ENCODE measurements at places on chromosomes 11 and 22.

- no peak for DNase-seq
Measured at GRCh38 chr22:43320943-43321900, 21.9 kb downstream of the SCUBE1 start.

DNA sequence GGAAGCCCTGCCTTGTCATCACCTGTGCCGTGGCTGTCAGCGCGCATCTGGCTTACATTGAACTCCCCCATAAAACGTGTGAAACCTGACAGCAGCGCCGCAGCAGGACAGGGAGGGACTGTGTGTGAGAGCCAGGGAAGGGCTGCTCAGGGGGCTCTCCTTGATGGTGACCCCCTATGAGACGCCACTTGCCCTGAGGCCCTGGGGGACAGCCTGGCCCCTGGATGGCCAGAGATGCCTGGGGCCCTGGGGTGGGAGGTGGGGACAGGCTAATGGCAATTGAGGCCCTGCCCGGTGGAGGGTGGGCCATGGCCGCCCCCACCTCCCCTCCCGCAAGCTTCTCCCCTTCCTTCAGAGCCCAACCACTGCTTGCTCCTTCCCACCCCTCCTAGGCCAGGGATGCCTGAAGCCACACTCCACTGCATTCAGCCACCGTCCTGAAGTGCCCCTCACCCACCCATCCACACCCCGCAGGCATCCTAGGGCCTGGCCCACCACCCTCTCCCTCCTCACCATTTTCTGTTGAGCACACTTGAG, 35.3 kb upstream of the KCNQ1OT1 start:
- no peak for DNase-seq

DNA sequence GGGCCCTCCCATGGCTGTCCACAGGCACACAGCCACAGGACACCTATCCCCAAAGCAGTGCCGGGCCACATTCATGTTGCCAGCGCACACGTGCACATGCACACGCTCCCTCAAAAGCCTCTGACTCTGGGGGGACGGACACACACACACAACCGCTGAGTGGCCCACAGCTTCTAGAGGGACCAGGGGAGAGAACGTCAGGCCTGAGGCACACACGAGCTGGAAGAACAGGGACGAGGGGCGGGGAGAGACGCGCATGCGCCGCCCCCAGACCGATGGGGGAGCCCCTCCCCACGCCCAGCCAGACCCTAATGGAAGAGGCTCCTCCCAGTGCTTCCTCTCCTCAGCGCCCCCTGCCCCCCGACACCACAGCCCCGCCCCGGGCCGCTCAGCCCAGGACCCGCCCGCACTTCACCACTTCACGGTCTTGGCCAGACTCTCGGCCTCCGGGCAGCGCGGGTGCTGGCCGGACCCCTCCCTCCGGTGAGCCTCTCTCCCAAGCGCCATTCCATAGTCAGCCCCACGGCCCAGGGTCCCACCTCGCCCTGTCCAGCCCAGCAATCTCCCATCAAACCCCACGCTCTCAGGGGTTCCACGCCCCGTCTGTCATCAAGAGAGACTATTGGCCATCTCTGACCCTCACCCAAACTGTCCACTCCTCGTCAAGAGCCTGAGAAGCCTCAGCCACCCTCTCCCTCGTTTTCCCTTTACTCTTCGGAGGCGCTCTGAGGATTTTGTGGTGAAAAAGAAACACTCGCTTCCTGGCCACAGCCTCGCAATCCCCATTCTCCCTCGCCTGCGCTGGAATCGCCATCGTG, 11.7 kb downstream of the NRXN2 start:
- DNase-seq = no peak

GRCh38 chr11:19076744-19077589, 16.4 kb upstream of the MRGPRX2 start:
- peak; percentile 30 for DNase-seq

GRCh38 chr22:41816241-41816640, 15.8 kb downstream of the CCDC134 start:
- no peak for DNase-seq

GRCh38 chr11:88484873-88485621, 147.5 kb upstream of the CTSC start:
- peak; percentile 46 for DNase-seq

GRCh38 chr11:93143800-93144199, 54.0 kb downstream of the SLC36A4 start:
- no peak for DNase-seq

DNA sequence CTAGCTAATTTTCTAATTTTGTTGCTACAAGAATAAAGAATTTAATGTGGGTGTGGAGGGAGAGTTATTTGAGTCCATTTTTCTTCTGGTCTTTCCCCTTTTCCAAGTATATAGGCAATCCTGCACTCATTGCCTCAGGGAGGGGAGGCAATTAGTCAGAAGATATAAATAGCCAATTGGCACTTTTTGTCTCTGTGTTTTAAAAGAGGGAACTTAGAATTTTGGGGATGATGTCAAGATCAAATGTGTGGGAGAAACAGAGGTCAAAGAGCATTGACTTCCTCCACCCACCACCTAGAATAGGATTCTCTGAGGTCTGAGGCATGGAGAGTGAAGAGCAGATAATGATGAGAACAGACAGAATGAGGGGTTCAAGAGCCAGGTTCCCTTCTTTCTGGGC, 120.3 kb upstream of the ZC3H12C start:
- DNase-seq = no peak

GRCh38 chr22:20080445-20080775, 369 bp downstream of the DGCR8 start:
- no peak for DNase-seq

DNA sequence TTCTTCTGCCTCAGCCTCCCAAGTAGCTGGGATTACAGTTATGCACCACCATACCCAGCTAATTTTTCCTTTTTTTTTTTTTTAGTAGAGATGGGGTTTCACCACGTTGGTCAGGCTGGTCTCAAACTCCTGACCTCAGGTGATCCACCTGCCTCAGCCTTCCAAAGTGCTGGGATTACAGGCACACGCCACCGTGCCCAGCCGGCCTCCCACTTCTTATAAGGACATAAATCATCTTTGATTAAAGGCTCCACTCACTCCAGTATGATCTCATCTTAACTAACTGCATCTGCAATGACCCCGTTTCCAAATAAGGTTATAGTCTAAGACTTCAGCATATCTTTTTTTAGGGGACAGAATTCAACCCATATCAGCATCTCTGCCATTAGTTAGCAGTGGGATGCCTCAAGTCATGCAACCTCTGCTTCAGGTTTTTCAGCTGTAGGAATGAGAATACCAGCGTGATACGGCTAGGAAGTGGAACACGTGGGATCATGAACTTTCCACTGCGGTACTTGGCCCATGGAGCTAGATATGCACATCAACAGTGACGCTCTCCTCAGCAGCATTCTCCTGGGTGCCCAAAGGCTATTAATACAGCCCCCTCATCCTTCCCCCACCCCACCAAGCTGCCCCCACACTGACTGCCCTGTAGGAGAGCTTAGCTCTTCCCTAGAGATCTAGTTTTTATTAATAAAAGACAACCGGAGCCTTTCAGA, 41.4 kb downstream of the MCHR1 start:
- DNase-seq = no peak

- DNase-seq = no peak
Measured at GRCh38 chr22:32712644-32713355, 88.7 kb upstream of the TIMP3 start.

GRCh38 chr11:43582024-43582862, 98.3 kb upstream of the HSD17B12 start:
- DNase-seq = no peak

- DNase-seq = no peak
Measured at GRCh38 chr11:72736452-72737069, 15.6 kb downstream of the ARAP1 start.

DNA sequence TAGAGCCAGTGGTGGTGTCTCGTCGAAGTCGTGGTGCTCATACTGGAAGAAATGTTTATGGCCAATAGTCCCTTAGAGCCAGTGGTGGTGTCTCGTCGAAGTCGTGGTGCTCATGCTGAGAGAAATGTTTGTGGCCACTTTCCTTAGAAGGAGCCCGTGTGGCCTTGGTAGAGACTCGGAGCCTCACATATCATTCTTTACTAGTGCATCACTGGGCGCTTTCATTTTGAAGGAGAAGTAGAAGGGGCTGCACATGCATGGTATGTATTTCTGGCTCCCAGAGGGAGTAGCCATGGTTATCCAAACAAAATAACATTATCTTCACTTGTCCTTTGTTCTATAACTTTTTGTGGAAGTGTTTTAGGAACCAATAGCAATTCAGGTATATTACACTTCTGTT, 69.5 kb downstream of the JAM3 start:
- no peak for DNase-seq

DNA sequence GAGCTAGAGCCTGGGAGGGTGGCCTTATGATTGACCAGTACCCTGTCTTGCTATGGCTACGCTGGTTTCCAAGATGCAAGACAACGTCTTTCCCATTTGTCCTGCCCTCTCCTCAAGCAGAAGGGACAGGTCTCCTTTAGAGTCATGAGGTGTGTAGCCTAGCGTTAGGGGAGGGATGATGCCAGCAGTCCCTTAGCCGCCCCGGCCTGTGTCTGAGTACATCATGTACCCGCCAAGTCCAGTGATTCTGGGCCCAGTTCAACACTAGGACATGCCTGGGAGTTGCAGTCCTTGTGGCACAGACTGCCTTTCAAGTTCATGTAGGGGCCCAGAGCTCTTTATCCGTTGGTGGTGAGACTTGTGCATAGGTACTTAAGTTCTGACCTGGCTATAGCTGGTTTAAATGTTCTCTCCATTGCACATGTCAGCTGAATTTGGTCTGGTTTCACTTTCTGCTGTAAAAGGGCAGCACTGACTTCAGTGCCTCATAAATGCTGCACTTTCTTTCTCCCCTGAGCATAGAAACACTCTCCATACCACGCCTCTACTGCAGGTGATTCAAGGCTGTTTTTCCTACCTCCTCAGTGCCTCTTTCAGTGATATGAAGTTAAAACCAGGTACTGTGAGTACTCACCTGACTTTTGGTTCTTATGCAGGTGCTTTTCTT, 151.1 kb downstream of the METTL15 start:
- no peak for DNase-seq

GRCh38 chr11:97751952-97752351, 1268.8 kb upstream of the CNTN5 start:
- no peak for DNase-seq

- DNase-seq = no peak
Measured at GRCh38 chr11:111836162-111836561, 35.2 kb downstream of the ALG9 start.

GRCh38 chr22:26124991-26125725, 44.1 kb upstream of the SEZ6L start:
- DNase-seq = no peak

DNA sequence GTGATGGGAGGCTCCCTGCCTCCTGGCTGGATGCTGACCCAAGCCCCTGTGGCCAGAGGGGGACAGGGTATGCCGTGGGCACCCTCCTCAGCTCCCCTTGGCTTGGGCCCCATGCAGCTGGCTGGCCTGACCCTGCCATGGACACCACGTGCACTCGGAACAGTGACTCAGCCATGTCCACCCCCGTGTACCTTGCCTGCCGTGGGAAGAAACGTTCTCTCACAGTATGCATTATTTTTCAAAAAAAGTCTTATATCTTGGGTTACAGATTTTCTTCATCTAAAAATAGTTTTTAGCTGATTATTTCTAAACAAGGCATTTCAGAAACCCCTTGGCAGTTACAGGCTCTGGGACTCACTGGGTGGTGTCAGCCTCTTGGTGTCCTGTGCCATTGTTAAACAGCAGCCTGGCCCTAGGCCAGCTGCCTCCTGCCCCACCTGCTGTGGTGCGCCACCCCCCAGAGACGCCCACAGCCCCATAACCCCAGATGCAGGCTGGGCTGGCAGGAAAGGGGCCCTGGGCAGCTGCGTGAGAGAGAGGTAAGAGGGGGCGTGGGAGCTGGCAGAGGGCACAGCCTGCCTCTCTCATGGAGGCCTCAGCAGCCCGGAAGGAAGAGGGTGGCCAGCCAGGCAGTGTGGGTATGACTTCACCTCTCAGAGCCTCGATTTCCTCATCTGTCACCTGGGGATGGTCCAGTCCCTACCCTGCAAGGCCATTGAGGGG, 99.8 kb downstream of the MORC2 start:
- DNase-seq = no peak

- DNase-seq = no peak
Measured at GRCh38 chr11:9016916-9017642, 13.3 kb upstream of the NRIP3 start.

GRCh38 chr11:33598426-33599069, 102.1 kb downstream of the C11orf91 start:
- peak; percentile 19 for DNase-seq

DNA sequence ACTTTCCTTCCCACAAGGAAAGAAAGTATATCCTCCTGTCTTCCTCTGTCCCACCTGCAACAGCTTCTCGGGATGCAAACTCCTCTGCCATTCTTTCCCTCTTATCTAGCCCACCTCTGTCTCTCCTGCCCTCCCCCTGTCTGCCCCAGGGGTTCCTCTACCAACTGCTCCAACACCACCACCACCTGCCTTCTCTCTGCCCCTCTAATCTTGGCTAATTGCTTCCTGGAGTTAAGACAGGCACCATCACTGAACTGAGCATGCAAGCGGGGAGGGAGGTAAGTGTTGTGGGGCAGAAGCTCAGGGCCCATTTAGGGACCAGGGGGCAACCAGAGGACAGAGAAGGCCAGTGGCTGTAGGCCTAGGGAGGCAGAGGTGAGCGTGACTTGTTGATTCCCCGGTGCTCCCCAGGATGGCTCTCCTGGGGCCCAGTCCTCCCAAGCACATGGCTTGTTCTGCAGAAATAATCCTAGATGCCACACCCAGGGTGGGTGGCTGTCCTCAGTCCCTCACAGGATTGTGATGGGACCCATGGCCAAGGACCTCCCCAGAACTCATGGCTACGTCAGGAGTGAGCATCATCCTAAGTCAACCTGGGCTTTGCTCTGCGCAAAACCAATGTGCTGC, 111.1 kb downstream of the TP53I11 start:
- DNase-seq = no peak

DNA sequence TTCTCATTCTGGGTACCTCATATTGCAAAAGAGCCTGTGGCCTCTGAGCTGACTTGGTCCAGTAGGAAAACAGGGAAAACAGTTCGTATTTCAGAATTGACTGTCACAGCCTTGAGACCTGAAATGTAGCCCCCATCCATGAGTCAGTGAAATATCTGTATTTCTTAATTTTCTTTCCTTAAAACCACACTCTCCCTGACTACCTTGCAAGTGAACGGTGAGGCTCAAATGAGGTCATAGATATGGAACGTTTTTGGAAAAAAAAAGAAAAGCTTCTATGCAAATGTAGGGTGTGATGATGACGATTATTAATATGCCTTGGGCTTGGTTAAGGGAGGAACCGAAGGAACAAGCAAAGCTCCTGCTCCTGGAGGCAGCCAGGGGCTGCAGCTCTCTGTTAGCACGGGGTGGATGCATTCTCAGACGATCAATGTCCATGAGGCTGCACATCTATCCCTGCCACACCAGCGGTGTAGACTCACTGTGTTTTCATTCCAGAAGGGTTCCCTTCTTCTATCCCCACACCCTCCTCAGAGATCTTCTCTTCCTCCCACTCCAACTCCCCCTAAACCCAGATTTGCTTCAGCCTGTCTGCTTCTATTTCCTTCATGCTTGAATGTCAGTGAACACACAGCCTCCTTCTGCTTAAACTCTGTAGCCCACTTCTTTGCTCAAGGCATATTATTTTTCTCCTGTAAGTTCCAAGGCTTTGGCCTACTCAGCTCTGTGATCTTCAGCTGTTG, 29.2 kb upstream of the SCN3B start:
- peak; percentile 44 for DNase-seq
